Globus pallidus (tissue), 1 donor: ENCODE measurements at places on chromosomes 11 and 22.
A peak's percentile ranks its signal among the peaks of the same experiment; 100 is the strongest.

DNA sequence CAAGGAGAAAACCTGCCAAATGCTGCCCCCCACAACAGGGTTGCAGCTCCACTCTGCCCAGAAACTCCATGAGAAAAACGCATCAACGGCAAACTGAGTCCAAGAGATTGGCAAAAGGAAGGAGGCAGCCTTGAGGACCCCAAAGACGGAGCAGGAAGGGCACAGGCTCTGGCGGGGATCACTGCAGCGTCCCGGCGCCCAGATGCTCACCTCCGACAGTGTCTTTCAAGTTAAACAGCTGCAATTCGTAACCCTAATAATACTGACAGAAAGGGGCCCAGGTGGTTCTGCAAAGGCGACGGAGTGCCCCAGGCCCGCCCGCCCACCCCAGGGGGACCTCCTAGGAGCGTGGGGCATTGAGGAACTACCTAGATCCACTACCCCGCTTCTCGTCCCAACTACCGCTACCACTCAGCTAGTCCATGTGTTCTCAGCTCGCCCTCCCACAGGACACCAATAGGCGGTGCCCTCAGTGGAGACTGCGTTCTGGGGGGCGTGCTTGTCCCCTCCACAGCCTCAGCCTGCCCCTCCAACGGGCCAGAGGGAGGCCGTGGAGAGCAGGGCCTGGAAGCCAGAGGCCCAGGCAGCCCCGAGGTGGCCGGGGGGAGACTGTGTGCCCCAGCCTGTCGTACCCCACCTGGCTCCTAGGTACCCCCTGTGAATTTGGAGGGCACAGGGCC, 127.4 kb downstream of the PHF21B start:
- no peak for DNase-seq

GRCh38 chr11:117058761-117059261, 39.4 kb downstream of the SIK3 start:
- DNase-seq, result peak; percentile 83

GRCh38 chr22:45270095-45271020, 14.4 kb upstream of the UPK3A start:
- DNase-seq, result no peak

DNA sequence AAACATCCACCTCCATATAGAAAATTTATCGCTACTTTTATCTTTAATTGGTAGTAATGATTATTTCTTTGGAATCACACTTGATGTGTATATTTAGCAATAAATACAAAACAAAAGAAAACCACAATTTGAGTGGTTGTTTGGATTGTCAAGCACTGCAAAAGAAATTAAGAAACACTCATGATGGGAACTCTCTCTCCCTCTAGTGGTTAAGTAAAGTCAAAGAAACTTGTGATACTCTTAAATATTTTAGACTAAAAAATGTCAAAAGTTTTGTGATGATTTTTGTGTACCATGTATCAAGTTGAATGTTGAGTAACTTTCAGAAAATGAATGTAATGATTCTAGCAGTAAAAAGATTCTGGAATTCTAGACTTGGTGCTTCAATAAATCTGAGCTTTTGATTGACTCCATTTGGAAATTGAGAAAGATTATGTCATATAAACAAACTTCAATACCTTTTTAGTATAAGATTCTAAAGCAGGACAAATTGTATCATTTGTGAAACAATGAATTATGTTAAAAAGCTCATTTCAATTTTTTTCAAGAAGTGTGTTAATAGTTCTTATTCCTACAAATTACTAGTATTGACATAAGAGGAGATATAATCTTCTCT, 20.8 kb downstream of the MUC15 start:
- DNase-seq, result no peak

- DNase-seq, result no peak
These were observed 41.7 kb upstream of the ADA2 start for GRCh38 chr22:17260950-17261349.

- no peak for DNase-seq
These were observed 37.0 kb upstream of the ABTB2 start for GRCh38 chr11:34394771-34395300.

GRCh38 chr11:113176599-113177360, 137.6 kb upstream of the TTC12 start:
- DNase-seq, result no peak

- DNase-seq, result no peak
These were observed 1.1 kb downstream of the GNAZ start for GRCh38 chr22:23071230-23072076.
